ENCODE measurements at places on chromosomes 6 and 20.

GRCh38 chr20:63255931-63256704, 1.9 kb upstream of the NKAIN4 start:
- no peak for DNase-seq

DNA sequence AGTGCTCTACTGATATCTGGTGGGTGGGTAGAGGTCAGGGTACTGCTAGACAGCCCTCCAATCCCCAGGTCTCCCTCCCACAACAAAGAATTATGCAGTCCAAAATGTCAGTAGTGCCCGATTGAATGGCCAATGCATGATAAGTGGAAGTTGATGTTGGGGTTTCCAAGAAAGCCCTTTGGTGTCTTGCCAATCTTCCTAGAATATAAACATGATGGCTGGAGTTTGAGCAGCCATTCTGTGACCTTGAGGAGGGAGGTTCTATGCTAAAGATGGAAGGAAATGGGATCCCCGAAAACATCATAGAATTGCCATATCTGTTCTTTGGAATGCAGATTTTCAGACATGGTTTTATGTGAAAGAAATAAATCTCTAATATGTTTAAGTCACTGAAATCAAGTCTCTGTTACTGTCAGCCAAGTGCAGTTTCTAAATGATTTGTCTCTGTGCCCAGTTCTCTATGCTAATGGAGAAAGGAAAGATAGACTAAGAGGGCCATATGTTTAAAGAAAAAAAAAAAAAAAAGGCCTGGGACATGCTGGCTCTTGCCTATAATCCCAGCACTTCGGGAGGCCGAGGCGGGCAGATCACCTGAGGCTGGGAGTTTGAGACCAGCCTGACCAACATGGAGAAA, 32.8 kb upstream of the PTPN1 start:
- DNase-seq, result no peak

DNA sequence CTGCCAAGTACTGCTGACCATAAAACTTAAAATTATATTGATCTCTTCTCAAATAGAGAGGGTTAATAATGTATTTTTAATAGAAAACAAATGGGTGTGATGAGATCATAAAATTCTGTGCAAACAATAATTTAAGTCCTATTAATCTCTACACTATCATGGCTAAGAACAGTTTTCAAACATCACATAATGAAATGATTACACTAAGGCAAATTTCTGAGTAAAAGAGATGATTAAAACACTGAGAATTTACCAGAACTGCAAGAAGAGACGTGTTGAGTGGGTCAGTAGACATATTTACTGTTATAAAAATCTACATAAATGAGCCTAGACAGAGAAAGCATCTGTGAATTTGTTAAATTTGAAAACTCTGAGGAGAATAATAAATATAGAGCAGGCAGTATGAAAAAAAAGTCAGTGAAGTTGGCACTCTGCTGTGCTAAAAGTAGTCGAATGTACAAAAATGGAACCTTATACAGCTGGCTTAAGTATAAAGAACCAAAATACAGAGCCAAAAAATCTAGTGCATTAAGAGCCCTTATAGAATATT, 302.6 kb upstream of the MANEA start:
- DNase-seq, result no peak

GRCh38 chr6:168037242-168037641, 39.8 kb downstream of the KIF25 start:
- no peak for DNase-seq

- DNase-seq, result no peak
These were observed 1.1 kb downstream of the ZNF165 start for GRCh38 chr6:28081486-28081751.

GRCh38 chr6:7165890-7166267, 58.1 kb downstream of the RREB1 start:
- DNase-seq, result no peak

DNA sequence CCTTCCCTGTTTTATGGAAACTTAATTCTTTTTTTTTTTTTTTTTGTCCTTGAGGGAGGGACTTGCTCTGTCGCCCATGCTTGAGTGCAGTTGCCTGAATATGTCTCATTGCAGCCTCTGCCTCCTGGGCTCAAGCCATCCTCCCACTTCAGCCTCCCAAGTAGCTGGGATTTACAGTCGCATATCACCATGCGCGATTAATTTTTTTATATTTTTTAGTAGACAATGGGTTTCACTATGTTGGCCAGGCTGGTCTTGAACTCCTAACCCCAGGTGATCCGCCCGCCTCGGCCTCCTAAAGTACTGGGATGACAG, 654 bp downstream of the TMEM14C start:
- DNase-seq, result no peak

DNA sequence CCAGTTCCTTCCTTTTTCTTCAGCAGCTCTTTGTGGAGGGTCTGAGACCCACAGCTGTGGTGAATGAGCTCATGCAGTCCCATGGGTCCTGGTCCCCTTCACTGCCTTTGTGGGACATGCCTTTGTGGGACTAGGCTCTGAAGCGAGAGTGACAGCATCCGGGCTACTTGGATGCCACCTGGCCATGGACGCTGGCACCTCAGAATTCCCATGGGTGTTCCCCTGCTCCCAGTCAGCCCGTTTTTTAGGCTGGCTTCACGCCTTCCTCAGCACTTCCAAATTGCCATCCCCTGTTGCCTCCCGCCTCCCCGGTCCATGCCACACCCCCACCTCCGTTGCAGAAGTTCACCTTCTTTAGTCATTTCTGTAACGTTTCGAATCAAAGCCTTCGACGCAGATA, 45.1 kb downstream of the RAMACL start:
- DNase-seq, result no peak

DNA sequence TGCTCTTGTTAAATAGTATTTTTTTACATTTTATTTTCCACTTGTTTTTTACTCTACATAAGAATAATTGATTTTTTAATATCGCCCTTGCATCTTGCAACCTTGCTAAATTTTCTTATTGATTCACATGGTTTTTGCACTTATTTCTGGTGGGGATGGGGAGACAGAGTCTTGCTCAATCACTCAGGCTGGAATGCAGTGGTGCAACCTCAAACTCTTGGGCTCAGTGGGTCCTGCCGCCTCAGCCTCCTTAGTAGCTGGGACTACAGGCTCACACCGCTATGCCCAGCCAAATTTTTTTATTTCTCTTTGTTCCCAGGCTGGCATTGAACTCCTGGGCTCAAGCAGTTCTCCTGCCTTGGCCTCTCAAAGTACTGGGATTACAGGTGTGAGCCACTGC, 30.3 kb downstream of the LIN28B start:
- no peak for DNase-seq

- DNase-seq, result no peak
These were observed 224.8 kb downstream of the SYNDIG1 start for GRCh38 chr20:24694157-24694726.

- no peak for DNase-seq
These were observed 120.7 kb upstream of the FOXQ1 start for GRCh38 chr6:1191141-1191630.

DNA sequence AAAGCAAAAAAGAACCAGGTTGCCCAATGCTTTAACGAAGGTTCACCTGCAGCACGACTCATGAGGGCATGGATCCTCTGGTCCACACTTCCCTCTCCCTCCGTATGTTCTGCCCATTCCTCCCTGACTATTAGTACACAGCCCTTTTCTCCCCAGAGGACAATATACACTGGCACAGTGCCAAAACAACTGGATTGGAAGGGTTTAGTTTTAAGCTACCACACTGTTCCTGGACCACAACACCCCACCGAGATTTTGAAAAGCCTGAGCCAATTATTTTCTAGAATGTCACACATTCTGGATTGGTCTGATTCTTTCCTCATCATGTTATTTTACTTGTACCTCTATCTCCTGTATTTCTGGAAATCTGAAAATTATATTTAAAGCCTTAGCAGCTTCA, 2.9 kb upstream of the AKAP7 start:
- DNase-seq, result no peak

DNA sequence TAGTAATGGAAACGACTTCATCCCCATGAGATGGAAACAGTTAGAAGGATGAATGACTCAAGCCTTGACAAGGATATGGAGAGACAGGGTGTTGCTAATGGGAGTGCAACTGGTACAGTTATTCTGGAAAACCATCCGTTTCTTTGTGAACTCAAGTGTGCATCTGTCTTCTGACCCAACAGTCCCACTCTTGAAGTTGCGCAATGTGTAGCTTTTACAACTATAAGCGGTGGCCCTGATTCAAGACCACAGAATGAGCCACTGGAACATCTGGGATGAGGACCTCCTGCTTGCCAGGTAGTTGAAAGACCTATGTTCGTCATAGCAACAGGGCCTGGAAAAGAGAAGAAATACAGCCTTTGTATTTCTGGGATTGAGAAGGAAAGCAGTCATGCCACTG, 115.8 kb upstream of the GMDS start:
- no peak for DNase-seq

GRCh38 chr20:6703656-6704055, 63.8 kb upstream of the BMP2 start:
- DNase-seq, result no peak

DNA sequence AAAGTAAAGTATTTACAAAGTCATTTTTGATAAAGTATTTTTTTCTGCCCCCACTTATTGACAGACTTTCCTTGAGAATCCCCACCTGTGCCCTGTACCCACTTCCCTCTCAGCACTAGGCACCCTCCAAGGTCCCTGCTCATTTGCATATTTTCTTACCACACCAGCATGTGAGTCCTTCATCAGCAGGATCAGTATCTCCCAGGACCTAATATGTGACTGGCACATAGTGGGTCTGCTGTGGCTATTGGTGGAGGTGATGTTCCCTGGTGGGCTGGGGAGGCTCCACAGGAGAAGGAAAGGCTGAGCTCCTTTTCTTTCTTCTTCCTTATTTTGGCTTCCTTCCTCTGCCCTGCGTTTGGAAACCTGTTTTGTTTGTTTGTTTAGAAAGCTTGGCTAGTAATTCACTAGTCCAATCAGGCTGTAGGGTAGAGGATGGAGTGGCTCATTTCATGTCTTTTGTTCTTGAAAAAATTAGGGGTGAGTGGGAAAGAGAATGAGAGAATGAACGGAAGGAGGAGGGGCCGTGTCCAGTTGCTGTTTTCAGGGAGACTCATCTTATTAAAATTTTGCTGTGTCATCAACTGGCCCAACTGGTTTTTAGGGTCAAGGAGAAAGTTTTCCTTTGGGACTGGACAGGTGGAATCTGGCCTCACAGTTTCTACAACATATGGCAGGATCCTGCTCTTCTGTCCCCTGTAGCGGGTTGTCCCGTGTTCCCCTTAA, 2.8 kb upstream of the RNF24 start:
- no peak for DNase-seq

DNA sequence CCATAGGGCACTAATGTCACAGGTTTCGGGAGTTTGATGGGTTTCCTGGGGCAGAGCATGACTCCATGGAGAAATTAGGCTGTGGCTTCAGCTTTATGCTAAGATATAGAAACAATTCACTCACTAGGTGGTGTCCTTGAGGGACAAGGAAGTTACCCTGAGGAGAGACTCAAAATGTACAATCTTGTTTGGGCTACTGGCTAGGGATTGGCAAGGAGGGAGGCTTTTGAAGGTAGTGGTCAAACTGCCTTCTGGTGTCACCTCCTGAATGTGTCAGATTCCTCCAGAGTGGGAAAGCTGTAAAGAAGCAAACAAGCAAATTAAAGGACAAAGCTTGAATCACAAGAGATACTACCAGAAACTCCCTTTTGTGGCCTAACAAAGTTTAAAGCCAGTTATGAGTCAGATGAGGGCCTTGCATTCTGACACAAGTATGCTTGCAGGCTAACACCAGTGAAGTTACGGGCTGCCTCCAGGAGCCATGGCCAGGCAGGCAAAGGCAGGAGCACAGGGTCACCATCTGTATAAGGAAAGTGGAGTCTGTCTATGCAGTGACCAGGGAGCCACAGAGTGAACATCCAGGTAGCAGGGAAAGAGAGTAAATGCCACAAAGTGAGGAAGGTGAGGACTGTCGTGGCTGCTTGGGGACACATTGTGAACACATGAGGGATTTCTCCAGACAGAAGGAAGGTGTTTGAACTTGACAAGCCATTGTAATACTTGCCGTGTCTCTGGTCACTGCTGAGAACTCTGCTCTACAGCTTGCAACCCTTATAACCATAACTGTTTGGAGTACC, 107.7 kb upstream of the DTNBP1 start:
- DNase-seq, result no peak

DNA sequence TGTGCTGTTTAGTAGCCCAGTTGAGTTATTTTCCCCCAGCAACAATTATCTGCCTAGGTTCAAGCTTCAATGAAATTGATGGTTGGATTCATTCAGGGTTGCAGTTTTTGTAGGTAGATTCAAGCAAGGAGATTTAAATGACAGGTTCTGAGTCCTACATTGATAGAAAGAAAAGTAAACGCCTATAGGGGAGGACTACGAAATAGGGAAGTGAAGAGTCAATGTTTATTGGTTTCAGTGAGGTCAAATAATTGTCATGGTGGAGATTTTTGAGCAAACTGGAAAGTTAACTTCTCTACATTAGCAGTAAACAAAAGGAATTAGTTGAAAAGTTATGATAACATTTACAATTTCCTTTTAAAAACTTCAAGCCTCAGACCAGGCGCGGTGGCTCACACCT, 734 bp upstream of the WFDC13 start:
- DNase-seq, result no peak

GRCh38 chr20:54995553-54995952, 520.2 kb downstream of the DOK5 start:
- no peak for DNase-seq

DNA sequence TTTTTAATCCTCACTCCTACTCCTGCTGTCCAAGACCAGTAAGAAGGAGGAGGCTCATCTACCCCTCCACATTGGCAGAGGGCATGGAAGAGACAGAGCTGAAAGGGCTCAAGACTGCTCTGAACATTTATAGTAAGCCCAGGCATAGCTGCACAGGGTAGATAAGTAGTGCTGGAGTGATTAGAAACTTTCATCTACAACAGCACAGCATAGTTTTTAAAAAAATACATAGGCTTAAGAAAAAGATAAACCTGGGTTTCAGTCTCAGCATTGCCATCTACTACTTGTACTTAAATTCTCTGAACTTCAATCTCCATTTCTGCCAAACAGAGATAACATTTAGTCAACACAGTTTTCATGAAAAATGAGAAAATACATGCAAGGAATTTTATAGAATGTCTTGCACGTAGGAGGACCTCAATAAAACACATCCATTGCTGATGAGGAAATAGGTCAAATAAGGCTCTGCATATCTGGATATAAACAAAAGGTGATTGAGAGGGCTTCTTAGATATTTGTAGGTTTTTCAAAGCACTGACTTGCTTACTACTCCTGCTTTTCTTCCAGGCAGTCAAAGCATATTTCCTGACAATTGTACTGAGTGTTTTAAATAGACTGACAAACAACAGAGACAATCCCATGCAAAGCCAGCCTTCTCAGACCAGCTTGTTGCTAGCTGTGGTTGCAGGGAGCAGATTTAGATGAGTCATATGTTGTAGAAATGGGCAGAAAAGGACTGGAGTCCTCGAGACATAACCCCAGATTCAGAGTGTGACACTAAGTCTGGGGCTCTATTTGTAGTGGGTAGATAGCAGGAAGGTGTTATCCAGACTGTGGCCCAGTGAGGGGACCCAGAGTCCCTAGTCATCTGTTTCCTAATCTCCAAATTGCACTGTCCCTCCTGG, 107.4 kb upstream of the TAB2 start:
- DNase-seq, result no peak

DNA sequence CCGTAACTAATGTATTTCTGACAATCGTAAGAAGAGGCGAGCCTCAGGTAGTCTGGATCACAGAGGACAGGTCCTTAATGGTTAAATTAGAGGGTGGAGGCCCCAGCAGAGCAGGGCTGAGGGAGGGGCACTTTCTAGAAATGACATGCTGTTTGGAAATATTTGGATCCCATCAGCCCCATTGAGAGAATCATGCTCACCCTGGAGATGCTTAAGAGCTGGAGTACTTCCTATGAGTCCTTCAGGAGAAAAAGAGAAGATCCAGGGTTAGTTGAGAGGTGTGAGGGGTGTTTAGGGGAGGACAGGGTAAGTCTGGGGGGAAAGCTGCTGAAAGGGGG, 123.0 kb downstream of the TCP11 start:
- no peak for DNase-seq

All from NCI-H460 (cell line).